ENCODE measurements at places on chromosomes 2 and 18.

DNA sequence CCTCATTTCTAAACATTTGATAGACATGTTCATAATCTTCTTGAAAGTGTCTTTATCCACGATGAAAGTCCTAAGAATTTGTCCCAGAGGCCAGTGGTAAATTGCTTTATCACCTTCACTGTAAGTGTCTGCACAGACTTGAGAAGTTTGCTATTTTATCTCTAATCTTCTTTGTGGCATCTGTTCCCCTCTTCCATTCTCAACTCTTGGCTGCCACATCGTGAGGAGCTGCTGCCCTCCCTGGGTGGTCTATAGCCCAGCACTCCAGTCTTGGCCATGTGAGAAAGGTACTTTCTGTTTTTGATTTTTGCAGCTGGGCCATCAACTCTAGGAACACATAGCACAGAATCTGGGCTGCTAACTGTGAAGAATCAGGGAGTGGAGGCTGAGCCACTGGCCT lies 45.5 kb downstream of the SLC14A2 start:
- no peak for DNase-seq

DNA sequence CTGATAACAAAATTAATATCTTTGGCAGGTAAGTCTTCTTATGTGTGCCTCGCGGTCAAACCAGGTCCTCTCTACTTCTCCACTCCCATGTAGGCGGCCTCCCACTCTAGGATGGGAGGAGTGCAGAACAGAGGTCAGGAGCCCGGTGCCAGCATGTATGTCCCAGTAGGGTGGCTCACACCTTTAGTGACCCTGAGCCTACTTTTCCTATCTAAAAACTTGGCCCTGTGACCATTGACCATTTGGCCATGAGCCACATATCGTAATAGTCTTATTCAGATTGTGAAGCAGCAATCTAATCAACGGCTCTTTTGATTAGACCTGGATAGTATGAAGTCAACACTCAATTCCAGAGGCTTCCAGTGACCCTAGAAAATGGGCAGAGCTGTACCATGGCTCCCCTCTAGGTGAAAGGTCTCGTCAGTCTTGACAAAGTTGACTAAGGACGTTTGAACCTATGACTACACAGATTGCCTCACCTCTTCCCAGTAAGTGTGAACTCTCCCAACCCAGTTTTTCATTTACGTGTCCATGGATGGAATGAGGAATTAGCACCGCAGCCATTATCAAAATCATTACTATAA lies 17.1 kb upstream of the FABP1 start:
- DNase-seq: peak; percentile 86

- DNase-seq: no peak
Observed at GRCh38 chr2:160429248-160430000, 64.2 kb downstream of the RBMS1 start.

- DNase-seq: no peak
Observed at GRCh38 chr18:37689841-37690240, 124.2 kb upstream of the CELF4 start.

DNA sequence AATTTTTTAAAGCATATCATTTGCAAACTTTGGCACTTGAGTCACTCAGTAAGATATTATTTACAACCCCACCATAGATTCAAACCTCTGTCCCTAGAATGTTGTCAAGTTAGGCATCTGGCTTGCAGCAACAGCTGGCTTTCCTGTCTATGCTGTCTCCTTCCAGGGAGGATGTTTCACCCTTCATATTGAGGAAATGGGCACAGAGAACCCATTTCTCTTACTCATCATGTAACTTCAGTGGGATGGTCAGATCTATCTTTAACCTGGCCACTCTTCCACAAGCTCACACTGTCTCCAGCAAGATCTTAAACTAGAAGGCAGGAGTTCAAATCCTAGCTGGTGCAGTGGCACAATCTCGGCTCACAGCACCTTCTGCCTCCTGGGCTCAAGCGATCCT lies 15.8 kb downstream of the LCT start:
- DNase-seq: no peak

DNA sequence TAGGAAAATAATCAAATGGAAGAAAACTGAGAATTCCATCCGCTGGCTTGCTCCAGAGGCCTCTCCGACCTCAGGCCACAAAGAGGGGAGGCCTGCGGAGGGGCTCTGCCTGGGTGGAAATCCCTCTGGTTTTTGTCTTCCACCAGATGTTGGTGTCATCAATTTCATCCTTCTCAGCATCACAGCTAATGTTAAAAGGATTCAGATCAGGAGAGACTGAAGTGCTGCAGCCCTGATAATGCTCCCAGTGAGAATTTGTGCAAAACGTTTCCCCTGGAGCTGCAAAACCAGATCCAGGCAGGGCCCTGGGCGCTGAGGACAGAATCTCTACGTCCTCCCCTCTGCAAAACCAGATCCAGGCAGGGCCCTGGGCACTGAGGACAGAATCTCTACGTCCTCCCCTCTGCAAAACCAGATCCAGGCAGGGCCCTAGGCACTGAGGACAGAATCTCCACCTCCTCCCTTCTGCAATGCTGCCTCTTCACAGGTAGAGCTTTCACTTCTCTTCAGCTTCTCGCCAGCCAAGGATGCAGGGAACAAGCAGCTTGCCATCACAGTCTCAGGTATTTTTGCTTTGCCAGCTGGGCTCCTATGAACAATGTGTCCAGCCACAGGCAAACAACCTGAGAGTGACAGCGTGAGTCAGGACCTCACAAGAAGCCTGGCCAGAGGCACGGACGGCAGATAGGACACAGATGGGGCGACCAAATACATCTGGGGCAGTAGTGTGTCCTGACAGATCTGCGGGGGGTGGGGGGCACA lies 81.2 kb downstream of the TMEM18 start:
- DNase-seq: no peak

GRCh38 chr2:160278879-160279177 lies 78.8 kb upstream of the ITGB6 start:
- DNase-seq: no peak

DNA sequence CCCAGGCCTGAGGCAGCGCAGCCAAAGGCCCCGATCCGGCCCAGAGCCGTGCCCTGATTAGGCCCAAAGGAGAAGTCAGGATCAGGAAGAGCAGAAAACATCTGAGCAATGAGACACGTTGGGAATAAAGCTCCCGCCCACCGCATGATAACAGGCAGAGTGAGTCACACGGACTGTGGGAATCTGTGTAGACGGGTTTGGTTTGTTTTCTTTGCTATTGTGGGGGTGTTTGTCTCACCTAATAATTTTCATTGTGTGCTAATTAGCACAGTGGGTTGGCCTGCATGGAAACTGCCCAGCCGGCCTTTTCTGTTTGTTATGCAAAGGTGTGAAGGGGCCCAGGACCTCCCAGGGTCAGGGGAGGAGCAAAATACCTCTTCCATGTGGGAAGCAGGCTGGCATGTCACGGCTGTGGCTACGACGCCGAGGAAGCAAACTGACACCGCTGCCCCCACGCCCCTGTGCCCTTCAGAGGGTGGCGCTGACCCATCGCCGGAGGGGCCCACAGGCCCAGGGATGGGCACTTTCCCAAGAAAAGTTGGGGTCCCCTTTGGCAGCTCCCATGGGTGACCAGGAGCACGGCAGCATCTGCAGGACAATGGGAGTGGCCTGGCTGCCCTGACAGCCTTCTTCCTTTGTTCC lies 68.4 kb upstream of the CTDP1 start:
- no peak for DNase-seq

DNA sequence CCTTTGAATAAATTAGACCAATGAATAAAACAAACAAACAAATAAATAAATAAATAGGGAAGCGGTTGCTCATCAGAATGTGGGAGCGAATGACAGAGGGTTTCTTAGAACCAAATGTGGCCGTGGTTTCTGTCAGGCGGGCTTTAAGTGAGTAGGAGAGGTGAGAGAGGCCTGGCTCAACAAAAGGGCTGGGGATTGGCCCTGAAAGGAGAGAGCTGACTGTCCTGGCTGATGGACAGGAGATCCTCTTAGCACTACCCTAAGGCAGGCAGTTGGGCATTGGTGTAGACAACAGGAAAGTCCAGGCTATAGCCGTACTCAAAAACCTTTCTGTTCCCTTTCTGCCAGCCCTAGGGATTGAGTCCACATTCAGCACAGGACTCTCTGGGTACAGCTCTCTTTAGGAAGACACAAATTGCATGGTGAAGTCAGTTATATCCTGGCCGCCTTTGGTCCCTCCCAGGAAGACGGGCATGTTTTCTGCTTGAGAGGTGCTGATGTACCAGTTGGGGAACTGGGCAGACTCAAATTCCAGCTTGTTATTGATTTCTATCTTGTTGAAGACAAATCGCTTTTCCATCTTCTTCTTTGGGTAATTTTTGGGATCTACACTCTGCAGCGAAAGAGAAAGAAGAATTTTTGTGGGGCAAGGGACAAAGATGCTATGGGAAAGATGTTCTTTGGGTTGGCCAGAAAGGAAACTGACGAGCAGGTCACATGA lies 6.5 kb downstream of the IL1B start:
- no peak for DNase-seq
